ENCODE measurements at places on chromosomes 4 and X. TPM values are rescaled to one million over a fixed set of nuclear protein-coding genes. Genes with fewer than 3 reads are reported as not detected.

The CLDN24 gene
- total RNA-seq: not detected

DNA sequence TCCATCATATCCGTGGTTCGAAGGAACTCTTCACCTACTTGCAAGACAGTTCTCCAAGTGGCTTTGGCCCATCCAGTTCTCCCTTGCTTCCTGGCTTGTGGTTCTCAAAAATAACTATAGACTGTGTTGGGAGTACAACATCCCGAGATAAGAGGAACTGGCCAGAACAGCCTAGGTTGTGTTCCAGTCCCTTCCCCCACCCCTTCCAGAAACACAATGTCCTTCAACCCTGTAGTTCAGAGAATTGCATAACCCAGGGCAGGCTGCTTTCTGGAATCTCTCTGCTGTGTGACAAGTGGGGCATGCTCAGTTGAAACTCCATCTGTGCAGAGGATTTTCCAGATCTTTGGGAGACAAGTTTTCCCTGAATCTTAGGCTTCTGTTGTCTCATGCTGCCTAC lies 206.5 kb downstream of the PCDH10 start:
- no peak for DNase-seq

The ARL13A gene
- not detected for total RNA-seq

GRCh38 chr4:57061395-57061794 lies 48.8 kb downstream of the IGFBP7 start:
- DNase-seq: no peak

The WNK3 gene
- 0.15 TPM for total RNA-seq

The CWH43 gene
- not detected for total RNA-seq

The CLDN34 gene
- total RNA-seq: not detected

DNA sequence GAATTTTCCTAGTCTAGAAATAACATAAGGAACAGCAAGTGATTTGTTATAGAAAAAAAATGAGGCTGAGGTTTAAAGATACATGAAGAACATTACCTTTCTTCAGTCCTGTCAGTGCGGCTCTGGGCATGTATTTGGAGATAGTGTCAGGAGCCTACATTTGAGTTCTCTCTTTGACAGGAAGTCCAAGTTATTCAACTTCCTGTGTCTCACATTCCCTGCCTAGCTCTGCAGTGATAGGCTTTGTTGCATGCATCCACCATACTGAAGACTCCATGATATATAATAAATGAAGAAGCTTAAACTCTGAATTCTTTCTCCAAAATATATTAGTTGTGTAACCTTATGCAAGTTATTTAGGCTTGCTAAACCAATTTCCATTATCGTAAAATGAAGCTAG lies 148.7 kb downstream of the RELL1 start:
- DNase-seq: no peak

DNA sequence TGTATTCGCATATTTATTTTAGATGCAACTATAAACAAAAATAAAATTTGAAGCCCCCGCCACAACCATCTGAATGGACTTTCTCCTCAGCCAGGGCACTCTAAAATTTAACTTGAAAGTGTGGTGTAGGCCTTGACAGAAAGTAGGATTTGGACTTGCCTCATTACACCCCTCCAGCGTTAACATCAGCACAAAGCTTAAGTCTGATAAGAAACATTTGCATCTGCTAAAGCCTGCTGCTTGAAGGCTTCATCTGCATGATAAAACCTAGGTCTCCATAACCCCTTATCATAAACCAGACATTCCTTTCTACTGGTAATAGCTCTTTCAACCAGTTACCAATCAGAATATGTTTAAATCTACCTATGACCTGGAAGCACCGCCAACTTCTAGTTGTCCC lies 1046.5 kb downstream of the FAT4 start:
- DNase-seq: no peak

The PTCHD1 gene
- total RNA-seq: not detected

DNA sequence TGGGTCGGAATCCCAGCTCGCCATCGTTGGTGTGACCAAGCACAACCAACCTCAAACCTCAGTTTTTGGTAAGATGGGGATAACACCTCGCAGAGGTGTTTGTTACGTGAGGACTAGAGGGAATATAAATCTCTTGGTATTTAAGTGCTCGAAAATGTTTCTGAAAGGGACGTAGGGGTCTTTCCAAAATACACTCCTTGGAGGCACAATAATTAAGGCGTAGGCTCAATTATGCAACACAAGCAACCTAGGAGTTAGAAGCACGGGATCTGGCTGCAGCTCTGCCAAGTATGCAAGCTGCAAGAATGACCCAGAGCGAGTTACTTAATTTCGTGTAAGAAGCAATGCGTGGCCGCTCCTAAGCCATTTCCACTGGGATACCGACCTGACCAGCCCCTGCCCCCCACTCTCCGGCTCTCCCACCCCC lies 552 bp downstream of the ADH5 start:
- no peak for DNase-seq

DNA sequence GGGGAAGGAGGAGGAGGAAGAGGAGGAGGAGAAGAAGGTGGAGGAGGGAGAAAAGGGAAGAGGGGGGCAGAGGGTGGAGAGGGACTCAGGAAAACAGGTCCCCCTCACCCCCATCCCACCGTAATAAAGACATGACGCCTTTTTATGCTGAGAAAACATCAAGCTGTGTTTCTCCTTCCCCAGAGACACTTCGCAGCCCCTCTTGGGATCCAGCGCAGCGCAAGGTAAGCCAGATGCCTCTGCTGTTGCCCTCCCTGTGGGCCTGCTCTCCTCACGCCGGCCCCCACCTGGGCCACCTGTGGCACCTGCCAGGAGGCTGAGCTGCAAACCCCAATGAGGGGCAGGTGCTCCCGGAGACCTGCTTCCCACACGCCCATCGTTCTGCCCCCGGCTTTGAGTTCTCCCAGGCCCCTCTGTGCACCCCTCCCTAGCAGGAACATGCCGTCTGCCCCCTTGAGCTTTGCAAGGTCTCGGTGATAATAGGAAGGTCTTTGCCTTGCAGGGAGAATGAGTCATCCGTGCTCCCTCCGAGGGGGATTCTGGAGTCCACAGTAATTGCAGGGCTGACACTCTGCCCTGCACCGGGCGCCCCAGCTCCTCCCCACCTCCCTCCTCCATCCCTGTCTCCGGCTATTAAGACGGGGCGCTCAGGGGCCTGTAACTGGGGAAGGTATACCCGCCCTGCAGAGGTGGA lies 45.3 kb upstream of the SHOX start:
- DNase-seq: no peak

DNA sequence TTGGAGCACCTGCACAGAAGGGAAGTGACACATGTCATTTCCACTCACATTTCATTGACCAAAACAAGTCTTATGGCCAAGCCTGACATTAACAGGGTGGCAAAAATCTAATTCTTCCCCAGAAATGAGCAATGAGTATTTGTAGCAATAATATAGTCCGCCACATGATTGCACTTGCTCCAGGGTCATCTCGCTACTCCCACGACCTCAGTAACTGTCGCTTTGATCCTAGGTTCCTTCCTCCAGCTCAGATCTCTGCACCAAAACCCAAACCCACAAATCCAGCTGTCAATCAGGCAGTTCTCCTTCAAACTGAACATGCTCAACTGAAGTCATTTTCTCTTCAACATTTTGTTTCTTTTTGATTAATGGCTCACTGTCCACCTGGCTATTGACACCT lies 25.2 kb upstream of the PTTG2 start:
- no peak for DNase-seq

The AFP gene
- total RNA-seq: 0.69 TPM

The ALB gene
- total RNA-seq: 22.3 TPM

The DUX4 gene
- total RNA-seq: not detected

GRCh38 chrX:131058136-131058868 lies at the start of gene ARHGAP36:
Gene ARHGAP36, plus strand, starts transcription at chrX:131058346. Its CDS starts 23,320 bp downstream, at chrX:131081666.
- no peak for DNase-seq

- DNase-seq: no peak
These were observed 20.8 kb downstream of the CLCN4 start for GRCh38 chrX:10177601-10178000.

The CT45A3 gene
- not detected for total RNA-seq

- DNase-seq: no peak
These were observed 50.4 kb downstream of the MID1 start for GRCh38 chrX:10569946-10570345.

- DNase-seq: no peak
These were observed 87.9 kb downstream of the YIPF7 start for GRCh38 chr4:44563496-44563895.

DNA sequence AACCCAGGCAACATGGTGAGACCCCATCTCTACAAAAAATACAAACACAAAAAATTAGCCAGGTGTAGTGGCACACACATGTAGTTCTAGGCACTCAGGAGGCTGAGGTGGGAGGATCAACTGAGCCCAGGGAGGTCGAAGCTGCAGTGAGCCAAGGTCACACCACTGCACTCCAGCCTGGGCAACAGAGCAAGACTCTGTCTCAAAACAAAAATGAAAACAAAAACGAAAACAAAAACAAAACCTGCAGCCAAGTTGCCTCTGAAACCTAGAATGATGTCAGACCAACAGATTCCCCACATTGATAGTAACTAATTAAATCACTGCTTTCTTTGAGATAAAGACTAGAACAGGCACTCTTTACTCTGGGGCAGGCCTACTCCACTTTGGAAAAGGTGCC lies 104.5 kb downstream of the AMELX start:
- DNase-seq: no peak

GRCh38 chrX:63746278-63746677 lies 38.7 kb downstream of the ARHGEF9 start:
- no peak for DNase-seq

- no peak for DNase-seq
These were observed 35.5 kb downstream of the F8 start for GRCh38 chrX:154986826-154987575.

- no peak for DNase-seq
These were observed 1865.5 kb upstream of the TENM3 start for GRCh38 chr4:180377741-180378140.

DNA sequence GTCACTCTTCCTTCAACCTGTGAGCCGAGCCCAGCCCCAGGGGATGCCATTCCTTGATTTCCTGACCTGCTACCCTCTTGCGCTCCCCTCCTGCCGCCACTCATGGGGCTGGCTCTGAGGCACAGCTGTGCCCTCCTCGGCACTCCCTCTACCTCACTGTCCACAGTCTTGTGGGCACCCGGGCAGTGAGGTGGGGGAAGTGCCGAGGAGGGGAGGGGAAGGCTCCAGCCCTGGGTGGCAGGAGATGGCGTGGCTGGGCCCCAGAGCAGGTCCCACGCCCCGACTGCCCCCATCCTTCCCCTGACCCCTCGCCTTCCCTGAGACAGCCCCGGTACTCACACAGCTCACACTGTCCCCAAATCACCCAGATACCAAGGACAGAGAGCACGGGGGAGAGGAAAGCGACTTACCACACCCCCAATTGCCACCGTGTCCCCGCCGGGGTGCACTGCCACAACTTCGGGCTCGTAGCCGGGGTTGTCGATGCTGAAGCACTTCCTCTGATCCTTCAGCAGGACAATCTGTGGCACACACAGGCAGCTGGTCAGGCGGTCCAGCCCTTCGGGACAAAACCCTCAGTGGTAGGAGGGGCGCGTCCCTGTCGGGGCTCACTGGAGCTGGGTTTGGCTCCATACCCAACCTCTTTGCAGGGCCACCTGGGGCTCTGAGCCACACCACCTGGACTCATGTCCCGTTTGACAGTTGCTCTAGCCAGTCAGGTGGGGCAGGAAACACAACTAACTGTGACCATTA lies 37.9 kb downstream of the WDR1 start:
- no peak for DNase-seq

The MAGEA2 gene
- total RNA-seq: not detected

DNA sequence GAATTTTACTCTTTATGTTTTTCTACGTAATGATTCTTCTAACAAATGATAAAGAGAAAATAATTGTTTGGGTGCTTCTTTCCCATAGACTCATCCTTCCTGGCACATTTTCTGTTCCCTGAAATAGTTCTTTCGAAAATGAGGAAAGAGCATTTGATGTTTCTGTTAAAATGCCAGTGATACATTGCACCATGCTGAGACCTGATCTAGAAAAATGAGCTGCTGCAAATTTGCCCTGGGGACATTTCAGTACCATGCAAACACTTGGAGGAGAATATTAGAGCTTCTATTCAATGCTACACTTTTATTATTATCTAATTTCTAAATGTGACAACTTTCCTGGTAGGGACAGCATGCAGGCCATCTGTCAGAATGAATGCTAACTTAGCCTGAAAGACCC lies 83.3 kb downstream of the C4orf33 start:
- DNase-seq: no peak

The MAGEB10 gene
- not detected for total RNA-seq

DNA sequence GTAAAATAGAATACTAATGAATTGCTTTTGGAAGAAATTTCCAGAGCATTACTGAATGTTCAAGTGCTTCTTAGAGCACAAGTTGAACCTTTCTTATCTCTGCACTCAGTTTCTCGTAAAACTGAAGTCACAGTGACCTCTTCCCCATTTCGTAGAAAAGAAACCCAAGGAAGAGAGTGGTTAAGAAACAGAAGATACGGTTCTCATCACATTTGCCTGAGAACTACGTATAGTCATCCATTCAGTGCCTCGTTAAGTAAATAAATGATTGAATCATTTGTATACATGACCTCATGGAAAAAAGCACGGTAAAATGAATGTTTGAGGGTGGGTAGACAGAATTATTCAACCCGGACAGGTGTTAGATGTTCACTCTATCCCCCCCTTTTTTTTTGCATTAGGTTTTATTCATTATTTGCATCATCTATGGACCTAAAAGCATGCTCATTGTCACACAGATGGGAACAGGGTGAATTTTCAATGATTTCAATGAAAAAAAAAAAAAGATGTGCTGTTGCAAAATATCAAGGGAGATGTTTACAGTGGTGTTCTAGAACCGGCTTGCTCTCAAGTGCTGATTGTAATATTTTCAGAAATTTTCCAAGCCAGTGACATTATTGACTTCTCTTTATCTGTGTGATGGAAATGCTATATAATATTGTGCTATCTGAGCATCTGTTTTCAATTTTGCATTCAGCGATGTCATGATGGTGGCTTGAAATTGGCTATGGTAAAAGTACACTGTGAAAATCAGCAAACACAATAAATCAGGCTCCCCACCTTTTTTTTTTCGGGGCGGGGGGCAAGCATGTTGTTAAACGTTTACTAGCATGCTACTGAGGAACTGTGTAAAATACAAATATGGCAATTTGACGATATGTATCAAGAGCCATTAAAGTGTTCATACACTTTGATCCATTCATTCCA lies 4.3 kb downstream of the RHOH start:
- DNase-seq: no peak

The RBM41 gene
- total RNA-seq: 11.3 TPM

- DNase-seq: no peak
These were observed 702.5 kb downstream of the ARAP2 start for GRCh38 chr4:35541888-35542213.

The ATP2B3 gene
- total RNA-seq: not detected

- DNase-seq: no peak
These were observed 2.7 kb downstream of the KLF3 start for GRCh38 chr4:38666766-38667084.

DNA sequence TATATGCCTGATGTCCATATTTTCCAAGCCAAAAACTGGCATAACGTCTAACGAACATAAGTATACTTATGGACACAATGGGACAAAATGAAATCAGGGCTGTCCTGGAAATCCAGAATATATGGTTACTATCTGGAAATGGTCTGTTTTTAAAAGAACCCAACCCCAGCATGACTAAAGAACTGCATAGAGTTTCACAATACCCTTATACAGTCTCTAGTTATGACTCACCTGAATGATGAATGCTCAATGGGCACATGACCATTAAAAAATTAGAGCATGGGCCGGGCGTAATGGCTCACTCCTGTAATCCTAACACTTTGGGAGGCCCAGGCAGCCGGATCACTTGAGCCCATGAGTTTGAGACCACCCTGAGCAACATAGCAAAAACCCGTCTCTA lies 31.8 kb downstream of the AMMECR1 start:
- DNase-seq: no peak

The CLGN gene
- total RNA-seq: 0.64 TPM

The AR gene
- not detected for total RNA-seq

The SHOX gene
- not detected for total RNA-seq

GRCh38 chrX:48530736-48531135 lies 8.8 kb upstream of the TBC1D25 start:
- no peak for DNase-seq
